Cardiac muscle cell (in vitro differentiated cells and primary cell): ENCODE measurements at places on chromosomes 2 and 18. TPM values are rescaled to one million over a fixed set of nuclear protein-coding genes. Genes with fewer than 3 reads are reported as not detected.

DNA sequence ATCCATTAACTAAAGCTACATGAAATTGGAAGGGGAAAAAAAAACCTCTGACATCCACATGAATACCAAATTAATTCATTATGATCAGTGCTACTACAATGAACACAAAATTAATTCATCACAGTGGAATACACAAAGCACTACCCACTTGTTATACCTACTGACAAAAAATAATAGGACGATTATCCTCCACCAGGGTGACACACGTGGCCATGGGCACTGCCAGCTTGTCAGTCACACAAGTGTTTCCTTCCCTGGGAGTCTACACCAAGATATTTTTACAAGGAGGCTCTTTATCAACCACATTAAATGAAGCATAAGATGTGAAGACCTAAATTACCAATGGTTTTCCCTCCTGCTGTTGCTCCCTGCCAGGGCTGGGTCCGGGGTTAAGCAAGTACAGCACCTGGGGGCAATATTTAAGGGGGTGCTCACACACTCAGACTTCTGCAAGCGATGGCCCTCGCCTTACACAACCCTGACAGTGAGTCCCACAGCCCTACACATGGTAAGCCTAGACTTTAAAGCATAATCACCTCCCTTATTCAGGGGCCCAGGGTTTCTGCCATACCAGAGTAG lies 90.1 kb downstream of the TCF4 start:
- no peak for DNase-seq

The CCDC85A gene
- total RNA-seq = 8.1 and 9.6 TPM in 2 replicates

- DNase-seq = no peak
Observed at GRCh38 chr2:38060236-38061018, 15.5 kb downstream of the CYP1B1 start.

- no peak for DNase-seq
Observed at GRCh38 chr2:221270806-221271205, 301.3 kb downstream of the EPHA4 start.
